ENCODE measurements at places on chromosomes 2 and 18. TPM values are rescaled to one million over a fixed set of nuclear protein-coding genes. Genes with fewer than 3 reads are reported as not detected.

DNA sequence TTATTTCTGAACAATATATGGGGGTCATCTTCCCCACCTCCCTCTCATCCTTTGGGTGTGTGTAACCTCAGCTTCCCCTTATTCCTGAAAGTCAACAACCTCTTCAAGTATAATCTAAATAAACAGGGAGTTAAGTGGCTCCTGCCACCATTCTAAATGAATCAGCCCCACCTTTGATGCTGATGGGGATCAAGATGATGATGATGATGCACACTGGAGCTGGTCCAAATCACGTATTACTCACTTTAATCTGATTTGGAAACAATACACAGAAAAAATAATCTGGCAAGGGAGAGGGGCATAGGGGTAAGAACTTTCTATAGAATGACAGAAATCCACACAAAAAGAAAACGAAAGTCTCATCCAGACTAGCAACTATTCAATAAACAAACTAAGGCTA, 7.1 kb downstream of the ACVR1 start:
- peak; percentile 19 for DNase-seq

VAMP5 gene
- 50.3 TPM for total RNA-seq

CCDC68 gene
- total RNA-seq, result not detected

- DNase-seq, result no peak
Observed at GRCh38 chr18:45745817-45746461, 22.0 kb downstream of the SLC14A1 start.

DNA sequence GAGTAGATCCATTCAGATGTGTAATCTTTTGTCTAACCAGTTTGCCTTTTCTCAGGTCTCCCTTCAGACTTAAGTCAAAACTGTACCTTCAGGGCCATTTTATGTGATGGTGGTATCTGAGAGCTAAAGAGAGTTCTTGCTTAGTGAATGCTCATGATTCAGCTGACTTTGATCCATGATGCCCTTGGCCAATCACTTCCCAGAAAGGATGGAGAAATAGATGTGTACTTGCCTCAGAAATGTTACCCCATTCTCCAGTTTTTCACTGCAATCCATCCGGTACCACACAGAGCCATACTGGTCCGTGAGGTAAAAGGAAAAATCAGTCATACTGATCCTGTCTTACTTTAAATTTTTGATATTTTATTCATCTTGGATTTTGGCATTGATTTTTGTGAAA, 234.8 kb upstream of the PIK3C3 start:
- no peak for DNase-seq

FAM110C gene
- not detected for total RNA-seq

DNA sequence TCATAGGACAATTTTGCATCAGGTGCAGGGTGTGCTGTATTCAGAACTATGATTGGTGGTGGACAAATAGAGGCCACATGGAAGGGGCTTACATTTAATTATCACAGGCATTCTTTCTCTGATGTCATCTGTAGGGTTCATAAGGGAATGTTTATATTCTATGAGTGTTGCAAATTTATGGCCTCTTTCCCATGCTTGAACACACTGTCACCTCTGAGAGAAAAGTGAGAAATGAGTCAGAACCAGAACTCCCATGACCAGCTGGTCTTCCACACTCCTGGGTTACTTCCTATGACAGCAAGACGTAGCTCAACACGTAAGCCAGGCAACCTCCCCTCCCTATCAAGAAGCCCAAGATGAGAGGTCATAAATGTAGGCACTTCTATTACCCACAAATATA, 310.8 kb downstream of the PIEZO2 start:
- no peak for DNase-seq

- peak; percentile 51 for DNase-seq
Observed at GRCh38 chr2:221334481-221335218, 237.5 kb downstream of the EPHA4 start.

VWA3B gene
- not detected for total RNA-seq

RFTN2 gene
- total RNA-seq, result 2.1 TPM

DNA sequence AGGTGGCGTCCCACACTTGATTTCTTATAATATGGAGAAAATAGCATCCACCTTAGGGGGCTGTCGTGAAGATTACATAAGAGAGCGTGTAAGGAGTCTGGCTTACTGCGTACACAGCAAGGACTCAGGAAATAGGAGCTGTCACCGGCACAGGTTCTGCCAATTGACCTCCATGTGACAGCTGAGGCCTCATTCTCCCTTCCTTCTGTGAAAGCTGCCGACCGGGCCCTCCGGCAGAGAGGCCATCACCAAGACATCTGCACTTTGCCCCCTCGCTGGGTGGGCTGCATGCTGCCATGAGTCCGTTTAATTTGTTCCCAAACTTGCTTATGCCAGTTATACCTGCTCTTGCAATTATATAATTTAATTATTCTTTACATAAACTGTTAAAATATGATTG, 27.7 kb downstream of the HS1BP3 start:
- no peak for DNase-seq

DNA sequence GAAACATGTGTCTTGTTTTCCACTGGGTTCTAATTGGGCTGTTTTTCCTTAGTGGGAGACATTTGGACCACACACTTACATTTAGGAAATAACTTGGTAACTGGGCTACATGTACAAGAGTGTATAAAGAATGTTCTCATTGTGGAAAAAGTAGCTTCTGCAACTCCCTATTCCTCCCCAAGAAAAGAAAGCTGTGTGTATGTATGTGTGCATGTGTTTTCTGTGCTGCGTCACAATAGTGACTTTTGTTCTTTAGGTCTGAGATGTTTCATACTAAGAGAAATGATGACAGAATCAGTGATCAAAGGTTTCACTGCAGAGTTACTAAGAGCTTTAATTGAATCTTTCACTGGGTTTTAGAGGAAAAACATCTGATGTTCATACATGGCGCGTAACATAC, 82.7 kb downstream of the TANC1 start:
- no peak for DNase-seq

ANKRD62 gene
- not detected for total RNA-seq

DNA sequence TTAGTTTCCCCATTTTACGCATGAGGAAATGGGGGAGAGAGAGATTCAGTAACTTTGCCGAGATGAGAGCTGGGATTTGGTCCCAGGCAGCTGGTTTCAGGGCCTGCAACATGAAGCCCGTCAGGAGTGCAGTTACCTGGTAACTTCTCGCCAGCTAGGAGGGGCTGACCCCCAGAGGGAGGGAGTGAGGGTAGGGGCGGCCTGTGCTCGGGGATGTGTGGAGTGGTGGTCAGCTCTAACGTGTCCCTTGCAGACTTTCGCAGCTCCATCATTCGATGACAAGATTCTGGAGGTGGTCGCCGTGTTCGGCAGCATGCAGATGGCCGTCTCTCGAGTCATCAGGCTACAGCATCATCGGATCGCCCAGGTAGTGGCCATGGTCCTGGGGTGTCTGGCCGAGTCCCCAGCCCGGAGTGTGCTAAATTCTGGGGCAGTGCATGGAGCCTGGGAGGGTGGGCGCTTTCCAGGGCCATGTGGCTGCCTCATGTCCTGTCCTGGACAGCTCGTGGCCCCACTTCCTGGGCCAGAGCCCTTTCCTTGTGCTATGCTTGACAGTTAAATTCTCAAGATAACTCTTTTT, 103.8 kb downstream of the DGKD start:
- no peak for DNase-seq

DNA sequence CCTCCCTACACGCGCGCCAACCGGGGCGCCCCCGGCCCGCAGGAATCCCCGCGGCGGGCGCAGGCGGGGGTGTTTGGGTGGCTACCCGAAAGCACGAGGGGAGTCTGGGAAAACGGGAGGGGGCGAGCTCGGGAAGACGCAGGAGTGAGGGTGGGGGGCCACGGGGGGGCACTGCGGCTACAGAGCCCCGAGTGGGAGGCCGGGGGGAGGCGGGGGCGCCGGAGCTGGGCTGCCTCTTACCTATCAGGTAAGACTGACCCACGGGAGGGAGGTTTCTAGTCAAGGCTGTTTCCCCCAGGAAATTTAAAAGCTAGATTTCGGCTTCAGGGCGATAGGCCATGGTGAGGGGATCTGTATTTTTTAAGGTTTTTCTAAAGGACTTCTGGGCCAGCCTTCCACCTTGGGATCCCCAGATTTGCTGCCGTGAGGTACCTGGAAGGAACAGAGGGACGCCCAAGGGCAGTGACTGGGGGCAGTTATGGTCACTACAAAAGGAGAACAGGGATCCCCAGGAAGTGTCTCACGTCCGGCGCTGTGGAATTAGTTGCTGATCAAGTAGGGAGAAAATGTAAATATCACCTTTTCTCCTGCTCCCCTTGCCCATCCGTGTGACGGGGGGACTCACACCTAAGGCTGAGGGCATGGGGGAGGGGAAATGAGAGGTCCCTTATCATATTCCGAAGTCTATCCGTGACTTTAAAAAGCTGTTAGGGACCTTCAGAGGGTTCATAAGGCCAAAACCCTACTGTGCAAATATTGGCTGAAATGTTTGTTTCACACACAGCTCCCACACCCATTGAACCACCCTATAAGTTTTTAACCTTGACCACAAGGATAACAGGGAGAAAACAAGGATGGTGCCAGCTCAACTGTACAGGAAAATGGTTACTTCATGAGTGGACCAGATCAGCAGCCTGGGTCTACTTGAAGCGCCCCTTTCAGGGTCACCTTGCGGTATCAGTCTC, 638 bp upstream of the IRS1 start:
- DNase-seq, result peak; percentile 50

- DNase-seq, result no peak
Observed at GRCh38 chr2:67880291-67880761, 182.5 kb downstream of the C1D start.

- DNase-seq, result no peak
Observed at GRCh38 chr2:24329700-24330099, 30.6 kb downstream of the ITSN2 start.

GRCh38 chr2:196431957-196432356, 207.6 kb upstream of the CCDC150 start:
- DNase-seq, result peak; percentile 31

SFXN5 gene
- 17.1 TPM for total RNA-seq

KLHL41 gene
- 0.11 TPM for total RNA-seq

DNA sequence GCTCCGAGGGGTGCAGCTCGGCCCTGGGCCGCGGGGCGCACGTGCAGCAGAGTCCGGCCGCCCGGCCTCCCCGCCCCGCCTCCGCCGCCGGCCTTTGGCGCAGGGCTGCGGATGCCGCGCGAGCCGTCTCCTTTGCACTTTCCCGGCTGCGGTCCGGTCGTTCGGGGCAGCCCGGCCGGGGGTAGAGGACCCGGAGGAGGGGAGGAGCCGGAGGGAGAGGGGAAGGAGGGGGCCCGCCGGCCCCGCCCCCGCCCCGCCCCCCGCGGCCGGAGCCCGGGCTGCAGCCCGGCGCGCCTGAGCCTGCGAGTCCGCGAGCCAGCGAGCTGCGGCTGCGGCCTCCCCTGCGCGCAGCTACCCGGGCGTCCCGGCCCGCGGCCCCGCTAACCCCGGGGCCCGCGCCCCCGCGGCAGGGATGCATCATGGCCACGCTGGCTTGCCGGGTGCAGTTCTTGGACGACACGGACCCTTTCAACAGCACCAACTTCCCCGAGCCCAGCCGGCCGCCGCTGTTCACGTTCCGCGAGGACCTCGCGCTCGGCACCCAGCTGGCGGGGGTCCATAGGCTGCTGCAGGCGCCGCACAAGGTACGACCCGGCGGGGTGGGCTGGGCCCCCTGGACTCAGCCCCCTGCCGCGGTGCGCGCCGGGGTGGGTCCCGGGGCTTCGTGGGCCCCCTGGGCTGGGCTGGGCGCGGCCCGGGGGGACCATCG, at the start of gene FHOD3:
Gene FHOD3 (plus strand): TSS at position 297 of the 709 bp plus-strand sequence. CDS start 123 bp downstream, at position 420.
- peak; percentile 81 for DNase-seq

CXCR4 gene
- not detected for total RNA-seq

- DNase-seq, result no peak
Observed at GRCh38 chr18:51098082-51098481, 68.1 kb downstream of the SMAD4 start.

CENPA gene
- 5.7 TPM for total RNA-seq

GRCh38 chr18:77131100-77131651, 1.4 kb downstream of the MBP start:
- no peak for DNase-seq

DNA sequence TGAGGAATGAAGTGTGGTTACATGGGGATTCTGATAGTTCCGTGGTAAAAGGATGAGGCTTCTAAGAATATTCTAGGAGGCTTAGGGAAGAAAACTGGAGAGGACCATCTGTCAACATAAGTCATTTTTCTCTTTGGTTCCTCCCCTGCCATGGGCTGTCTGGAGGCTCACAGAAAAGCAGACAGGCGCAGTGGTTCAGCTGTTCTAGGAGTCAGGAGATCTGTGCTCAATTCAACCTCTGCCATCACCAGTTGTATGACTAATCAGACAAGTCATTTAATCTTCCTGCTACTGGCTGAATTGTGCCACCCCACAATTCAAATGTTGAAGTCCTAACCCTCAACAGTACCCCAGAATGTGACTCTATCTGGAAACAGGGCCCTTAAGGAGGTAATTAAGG, 36.4 kb downstream of the ADAM17 start:
- peak; percentile 20 for DNase-seq

DNA sequence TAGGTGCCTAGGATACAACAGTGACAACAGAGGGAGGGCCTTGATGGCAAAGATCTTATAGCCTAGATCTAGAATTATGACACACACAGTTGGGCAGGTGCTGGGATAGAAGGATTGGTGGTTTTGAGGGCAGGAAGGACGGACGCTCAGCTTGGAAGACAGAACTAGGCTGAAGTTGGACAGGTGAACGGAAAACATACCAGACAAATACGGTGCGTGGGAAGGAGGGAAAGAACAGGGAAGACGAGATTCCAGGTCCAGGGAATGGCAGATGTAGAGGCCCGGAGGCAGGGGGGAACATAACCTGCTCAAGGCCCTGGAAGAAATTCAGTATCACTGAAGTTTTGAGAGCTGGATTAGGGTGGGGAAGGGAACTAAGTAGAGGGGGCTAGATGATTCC, 40.8 kb downstream of the CRACDL start:
- no peak for DNase-seq
